ENCODE measurements at places on chromosomes 4 and X.

DNA sequence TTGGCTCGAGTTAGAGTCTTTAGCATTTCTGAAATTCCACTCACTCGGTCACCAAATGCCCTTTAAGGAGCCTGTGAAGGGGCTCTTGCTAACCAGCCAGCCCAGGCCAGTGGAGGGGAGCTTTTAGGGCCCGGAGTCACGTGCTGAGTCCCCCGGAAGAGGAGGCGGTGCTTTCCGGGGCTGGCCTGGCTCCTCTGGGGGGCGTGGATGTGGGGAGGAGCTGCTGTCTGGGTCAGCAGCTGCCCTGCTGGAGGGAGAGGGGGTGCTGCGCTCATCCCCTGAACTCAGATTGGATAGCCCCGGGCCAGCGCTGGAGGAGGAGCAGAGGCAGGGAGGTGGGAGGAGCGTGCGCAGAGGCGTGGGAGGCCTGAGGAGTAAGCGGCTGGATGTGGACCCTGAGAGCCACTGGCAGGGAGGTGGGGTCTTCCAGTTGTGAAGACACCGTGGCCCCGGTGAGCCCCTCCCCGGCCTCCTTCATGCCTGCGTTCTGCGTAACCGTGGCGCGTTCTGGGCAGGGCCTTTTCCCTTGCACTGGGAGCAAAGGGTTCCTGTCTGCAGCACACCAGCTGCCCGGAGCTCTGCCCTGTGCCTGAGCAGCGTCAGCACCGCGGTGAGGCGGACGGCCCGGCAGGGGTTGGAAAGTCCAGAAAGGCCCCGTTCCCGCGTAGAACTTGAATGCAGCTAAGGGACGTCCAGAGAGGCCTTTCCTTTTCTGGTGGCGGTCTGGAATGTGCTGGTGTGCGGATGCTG lies 19.7 kb downstream of the MAEA start:
- DNase-seq, result no peak

DNA sequence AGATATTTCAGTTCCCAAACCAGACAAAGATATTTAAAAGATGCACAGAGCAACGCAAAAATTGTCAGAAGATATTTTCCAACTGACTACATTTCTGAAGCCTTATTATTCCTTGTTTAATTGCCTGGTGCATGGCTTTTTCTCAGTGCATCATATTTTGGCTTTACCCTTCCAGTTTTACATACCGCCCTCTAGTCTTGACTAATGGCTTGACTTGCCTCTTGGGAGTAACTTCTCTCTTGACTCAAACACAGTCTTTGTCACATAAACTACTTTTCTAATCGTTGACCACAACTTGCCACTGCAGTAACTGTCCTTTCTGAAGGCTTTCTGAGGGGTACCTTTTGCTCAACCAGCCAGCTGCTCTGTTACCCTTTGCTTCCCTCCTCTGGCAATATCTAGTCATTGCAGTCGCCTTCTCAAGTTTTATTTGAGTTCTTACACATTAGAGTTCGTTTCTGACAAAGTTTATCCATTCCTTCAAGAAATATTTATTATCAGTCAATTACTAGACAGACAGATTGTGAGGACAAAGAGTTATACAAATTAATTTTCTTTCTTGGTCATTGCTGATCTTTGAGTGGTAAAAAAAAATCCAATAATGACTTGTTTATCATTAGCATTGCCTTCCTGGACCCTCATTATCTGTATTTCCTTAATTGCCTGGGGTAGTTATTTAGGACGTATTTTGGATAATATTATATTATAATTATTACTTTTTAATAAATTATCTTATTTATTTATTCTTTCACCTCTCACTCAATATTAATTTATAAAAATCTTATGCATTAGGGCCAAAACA lies 506.9 kb upstream of the PCDH10 start:
- DNase-seq, result peak; percentile 34

DNA sequence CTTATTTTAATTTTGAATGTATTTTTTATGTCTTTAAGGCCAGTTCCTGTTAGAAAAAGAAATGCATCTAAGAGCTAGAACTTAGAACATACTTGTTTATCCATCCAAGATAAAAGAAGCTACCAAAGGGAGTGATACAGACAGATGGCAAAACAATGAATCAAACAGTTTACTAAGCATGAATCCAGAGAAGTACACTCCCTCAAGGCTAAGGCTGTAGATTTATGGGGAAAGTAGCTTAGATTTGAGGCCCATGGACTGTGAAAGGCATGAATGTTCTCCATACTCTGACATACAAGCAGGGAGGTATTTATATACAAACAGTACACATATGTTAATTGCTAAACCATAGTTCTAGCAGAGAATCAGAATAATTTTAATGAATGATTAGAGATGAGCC lies 255.3 kb upstream of the NRK start:
- no peak for DNase-seq

GRCh38 chr4:3436798-3437581 lies 4.8 kb upstream of the HGFAC start:
- peak; percentile 76 for DNase-seq

DNA sequence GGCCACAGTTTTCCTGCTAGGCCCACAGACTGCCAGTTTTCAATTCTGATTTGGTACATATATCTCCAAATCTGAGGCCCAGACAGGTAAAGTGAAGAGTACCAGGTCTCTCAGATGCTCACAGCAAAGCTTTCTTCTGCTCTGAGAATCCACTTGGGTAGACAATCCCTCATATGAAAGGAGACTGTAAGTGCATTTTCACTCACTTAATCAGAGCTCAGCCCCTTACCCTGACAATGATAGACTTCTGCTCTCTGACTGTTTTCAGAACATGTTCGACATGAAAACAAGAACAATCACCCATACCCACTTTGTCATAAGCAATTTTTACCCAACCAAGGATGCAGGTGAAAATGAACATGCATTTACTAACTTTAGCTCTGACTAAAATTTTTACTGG lies 7.1 kb downstream of the GPRIN3 start:
- DNase-seq, result no peak

DNA sequence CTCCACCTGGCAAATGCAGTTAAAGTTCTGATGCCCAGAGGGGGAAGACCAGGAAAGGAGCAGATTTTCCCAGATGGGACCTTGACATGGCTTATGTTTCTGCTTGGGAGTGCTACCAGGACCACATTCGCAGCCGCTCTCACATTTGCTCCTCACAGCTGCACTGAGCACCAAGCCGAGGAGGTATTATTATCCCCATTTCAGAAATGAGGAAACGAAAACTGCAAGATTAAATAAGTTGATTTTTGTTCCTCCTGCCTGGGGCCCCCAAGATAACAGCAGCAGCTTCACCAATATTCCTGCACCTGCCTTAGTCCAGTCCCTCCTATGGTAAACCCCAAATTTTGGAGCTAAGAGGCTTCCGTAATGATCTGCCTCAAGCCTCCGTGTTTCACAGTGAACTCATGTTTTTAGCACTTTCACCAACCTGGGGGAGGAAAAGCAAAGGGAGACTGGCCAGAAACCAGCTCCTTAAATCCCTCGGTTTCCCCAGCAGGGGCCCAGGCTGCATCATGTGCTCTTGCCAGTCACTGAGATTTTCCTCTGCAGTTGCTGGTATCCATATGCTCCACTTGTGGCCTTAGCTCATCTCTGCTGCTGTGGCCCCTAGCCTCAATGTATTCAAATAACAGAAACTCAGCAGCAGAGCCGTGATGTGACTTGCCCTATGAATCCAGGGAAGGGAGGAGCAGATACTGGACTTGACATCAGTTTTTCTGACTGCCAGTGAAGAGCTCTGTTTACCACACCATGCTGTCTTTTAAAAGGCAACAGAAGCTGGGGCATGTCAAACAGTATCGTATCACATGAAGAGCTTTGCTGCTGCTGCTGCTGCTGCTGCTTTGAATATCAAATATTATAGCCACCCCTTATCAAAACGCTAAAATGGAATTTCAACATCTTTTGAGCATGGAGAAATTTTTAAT lies 95.5 kb upstream of the KLHL13 start:
- DNase-seq, result no peak

DNA sequence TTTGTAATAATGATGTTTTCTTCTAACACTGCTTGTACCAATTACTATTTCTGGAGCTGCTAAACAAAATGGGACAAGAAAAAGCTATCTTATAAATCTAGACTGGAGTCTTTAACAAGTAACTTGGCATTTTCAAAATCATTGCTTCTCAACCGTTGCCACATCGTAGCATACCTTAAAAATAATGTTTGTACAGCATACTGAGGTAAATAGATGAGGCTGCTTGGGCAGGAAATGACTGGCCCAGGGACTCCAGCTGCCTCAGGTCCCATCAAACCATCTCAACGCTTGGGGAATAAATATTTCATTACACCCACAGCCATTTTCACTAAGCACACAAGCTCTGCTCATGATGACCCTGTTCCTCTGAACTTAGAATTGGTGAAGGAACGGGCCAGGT lies 115.1 kb downstream of the SPANXA1 start:
- peak; percentile 2 for DNase-seq

DNA sequence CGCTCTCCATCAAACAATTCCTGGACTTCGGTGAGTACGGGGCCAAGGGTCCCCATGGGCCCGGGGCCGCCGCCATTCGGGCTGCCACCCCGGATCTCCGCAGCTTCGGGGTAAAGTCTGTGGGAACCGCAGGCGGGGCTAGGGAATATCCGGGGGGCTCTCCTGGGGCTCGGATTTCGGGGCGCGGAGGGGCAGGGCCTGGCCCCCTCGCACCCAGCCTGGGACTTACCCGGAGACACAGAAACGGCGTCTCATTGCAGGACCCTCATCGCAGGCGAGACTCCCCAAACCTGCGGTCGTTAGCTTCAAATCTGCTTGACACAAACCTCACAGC lies 413 bp downstream of the PDK3 start:
- no peak for DNase-seq

DNA sequence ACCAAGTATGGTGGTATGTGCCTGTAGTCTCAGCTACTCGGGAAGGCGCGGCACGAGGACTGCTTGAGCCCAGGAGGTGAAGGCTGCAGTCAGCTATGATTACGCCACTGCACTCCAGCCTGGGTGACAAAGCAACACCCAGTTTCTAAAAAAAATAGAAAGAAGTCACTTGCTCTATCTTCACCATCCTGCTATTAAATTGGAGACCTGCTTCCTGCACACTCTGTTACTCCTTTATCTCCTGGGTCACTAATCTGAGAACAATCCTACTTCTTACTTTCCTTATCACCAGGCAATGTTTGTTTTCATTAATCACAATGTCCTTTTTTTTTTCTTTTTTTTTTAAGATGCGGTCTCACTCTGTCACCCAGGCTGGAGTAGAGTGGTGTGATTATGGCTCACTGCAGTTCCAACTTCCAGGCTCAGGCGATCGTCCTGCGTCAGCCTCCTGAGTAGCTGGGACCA lies 16.2 kb downstream of the PRKX start:
- no peak for DNase-seq

DNA sequence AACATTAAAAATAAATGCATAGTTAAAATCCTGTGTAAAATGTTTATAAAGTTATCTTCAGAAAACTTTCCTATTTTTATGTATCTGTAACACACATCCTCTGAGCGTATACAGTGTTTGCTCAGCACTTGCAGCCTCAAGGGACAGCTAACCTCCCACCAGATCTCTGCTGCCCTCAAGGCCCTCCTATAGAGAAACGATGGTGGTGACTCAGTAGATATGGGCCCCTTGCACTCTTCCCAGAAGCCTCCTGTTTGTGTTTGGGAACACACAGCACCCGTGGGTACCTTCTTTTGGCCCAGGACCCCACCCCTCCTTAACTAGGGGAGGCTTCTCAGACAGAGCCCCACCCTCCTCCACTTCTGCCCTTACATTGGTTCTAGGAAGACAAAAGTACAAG lies 26.7 kb downstream of the PJA1 start:
- DNase-seq, result no peak

DNA sequence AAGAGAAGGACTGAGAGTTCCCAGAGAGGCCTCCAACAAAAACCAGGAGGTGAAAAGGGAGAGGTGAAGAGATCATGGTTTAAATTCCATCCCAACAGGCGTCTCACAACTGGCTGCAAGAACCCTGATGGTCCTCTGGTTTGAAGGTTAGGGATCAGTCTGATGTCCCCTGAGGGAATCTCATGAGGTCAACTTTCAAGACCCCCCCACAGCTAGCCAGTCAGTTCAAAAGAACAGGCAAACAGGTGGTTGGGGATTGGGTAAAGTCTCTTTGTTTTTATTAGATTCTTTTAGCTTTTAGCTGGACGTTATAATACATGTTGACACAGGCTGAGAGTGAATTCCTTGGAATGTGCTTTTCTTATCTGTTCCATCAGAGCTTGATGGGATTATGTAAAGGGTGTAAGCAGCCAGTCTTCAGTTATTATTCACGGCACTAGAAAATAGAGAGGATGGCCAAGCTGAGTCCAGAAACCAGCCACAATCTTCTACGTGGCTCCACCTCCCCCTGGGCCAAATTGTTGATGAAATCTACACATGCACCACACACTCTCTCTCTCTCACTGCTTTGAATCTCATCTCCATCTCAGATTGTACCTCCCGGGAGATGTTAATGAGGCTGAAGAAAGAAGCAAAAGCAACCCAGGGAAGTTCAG lies 20.8 kb downstream of the ENPP6 start:
- DNase-seq, result no peak

DNA sequence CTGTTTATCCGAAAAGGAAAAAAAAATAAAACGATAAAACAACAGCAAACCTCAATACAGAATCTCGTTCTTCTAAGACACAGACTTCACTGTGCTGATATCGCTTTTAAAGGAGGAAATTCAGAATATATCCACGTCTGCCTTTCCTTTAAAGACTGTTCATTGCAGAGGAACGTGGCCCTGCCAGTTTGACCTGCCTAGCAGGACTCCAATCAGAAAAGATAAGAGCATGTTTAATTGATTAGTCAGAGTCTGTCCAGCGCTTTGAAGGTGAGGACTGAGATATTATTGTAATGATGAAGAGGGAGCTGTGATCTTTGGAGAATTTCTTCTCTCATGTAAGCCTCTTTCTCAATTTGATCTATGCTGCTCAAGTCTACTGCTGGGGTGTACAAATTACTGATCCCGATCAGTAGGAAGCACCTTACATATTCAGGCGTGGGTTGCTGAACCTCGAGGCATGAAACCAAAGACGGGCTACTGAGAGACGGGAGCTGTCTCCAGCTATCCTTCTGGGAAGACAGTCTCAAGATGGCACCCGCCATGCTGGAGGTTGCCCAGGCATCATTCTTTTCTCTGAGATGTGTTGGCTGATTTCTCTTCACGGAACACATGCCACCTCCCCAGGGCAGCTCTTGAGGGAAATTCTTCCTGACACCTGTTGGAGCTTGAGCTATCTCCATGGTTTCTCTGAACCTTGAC lies 146.1 kb downstream of the SHOX start:
- no peak for DNase-seq

DNA sequence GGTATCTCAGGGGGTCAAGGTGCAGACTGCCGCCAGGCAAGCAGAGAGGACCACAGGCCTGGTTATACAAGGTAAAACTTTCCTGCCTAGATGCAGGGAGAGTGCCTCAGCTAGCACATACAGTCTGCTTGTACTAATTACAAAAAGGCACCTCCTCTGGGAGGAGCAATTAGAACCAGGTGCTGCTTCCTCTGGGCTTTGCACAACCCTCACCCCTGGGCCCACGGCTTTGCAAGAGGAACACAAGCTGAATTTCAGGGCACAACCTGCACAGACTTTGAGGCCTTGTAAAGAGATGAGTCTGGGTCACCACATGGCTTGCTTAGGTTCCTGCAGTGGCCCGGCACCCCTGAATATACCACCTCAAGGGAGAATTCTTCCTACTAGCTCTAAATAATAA lies 9.2 kb upstream of the CITED1 start:
- DNase-seq, result no peak

GRCh38 chrX:110123331-110123782 lies 120.4 kb downstream of the TMEM164 start:
- DNase-seq, result peak; percentile 15

GRCh38 chr4:65670331-65671031 lies at the start of gene EPHA5:
TSS of gene EPHA5 (minus strand) at chr4:65670489. CDS start at chr4:65669742, 747 bp downstream.
- no peak for DNase-seq

Data from A549 (cell line).